ENCODE measurements at places on chromosomes 1 and 21.

DNA sequence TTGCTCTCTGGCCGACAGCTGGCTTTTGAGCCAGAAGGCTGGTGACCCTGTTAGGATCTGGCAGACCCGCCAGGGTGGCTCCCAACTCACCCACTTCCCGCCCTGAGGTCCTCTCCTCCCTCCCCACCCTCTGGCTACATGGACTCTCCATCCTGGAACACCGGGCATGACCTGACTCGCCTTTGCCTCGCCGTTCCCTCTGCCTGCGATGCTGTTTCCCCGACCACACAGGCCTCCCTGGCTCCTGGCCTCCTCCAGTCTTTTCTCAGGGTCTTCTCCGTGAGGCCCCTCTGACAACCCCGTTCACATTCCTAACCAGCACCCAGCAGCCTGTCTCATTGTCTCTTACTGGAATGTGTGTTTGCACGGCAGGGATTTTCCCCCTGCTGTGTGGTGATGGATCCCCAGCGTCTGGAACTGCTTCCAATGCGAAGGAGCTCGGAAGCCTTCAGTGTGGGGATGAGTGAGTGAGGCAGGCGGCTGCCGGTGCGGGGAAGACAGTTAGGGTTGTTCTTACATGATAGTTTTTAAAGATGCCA lies 46.0 kb upstream of the POFUT2 start:
- DNase-seq: no peak

- DNase-seq: peak; percentile 23
Measured at GRCh38 chr1:227952374-227953021, 4.8 kb upstream of the WNT9A start.

DNA sequence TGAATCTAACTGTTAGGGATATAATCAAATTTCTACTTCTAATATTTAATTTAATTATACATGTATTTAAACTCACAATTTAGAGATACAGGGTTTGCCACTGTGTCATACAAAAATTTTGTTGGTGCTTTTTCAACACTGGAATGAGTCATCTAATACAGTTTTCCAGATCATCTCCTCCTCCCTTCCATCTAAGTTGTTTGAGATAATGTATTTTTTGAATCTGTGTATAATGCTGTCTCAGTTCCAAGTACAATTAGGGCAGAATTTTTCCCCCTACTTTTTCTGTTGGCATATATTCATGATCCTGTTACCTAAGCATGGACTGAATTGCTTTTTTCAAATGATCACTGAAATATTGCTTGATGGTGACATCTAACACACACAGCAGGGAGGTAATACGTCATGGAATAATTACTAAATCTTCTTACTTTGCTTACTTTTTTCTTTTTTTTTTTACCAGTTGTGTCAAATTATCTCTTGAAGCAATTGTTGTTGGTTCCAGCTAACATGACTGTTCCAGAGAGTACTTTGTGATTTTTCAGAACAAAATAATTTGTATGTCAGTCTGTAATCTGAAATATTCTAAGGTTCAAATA lies 146.0 kb downstream of the MAGI3 start:
- DNase-seq: no peak

- DNase-seq: no peak
Measured at GRCh38 chr1:42013881-42014470, 95.3 kb upstream of the HIVEP3 start.

DNA sequence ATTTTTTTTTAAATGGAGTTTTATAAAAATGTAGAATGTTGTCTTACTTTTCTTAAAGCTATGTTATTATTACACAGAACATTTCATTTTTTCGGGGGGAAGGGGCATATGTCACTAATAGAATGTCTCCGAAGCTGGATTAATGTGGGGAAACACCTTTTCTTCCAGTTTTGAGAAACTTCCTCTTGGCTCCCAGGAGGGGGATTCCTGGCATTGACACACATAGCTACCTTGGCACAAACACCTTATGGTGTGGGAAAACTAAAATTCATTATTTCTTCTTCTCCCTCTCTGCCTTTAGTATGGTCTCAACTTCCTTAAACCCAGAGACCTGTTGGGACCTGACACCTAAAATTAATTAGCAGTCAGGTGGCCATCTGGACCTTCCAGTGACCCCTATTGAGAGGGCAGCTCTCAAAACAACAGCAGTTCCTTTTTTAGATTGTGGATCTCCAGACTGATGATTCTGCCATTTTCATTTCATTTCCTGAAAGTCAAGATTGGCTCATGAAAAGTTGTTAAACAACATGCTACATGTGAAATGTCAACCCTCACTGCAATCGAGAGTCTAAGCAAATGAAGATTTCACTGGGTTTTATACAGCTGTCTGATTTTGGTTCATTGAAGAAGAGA lies 70.1 kb upstream of the EDEM3 start:
- DNase-seq: no peak

DNA sequence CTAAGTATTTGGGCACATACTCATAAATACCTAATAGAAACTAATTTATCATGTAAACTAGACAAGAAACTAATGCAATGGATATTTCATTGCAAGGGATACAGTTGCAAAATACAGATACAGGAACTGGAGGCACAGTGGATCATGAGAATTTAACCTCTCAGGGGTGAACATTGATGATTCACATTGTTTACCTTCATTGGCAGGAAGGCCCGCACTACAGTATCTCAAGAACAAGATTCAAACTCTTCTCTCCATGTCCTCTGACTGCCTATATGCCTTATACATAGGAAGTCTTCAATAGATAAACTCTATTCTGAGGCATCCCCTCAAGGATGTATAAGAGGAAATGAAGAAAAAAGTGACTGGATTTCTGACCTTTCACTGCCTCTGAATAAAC lies 18.4 kb upstream of the PTBP2 start:
- no peak for DNase-seq

DNA sequence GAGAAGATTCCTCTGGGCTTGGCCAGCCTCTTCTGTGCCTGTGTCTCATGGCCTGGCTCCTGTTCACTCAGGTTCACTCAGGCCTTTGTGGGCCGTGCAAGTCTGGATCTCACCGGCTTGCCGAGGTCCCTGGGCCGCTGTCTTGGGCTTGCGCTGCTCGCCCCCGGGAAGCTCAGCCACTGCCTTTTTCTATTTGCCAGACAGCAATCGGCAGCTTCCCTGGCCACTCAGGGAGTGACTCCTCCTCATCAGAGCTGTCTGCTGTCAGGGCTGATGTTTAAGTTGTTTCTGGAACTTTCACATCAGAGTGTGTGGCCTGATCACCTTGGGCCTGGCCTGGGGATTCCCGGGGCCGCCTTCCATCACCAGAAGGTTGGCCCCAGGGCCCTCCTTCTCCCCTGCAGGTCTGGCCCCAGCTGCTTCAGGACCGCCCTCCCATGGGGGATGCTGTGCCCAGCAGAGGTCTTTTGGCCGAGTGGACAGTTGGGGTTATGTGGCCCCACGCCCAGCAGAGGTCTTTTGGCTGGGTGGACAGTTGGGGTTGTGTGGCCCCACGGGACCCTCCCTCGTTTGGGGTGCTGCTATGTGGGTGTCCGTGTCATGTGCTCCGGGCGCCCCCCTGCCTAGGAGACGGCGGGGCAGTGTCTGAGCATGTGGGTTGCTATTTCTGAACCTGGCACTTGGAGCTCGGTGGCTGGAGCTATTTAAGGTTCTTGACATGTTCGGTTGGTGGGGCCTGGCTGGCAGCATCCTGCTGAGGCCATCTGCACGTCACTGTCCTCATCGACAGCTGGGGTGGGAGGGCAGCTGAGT lies 12.5 kb downstream of the SLX9 start:
- DNase-seq: no peak

GRCh38 chr1:96370757-96371156 lies 350.8 kb upstream of the PTBP2 start:
- DNase-seq: no peak

- no peak for DNase-seq
Measured at GRCh38 chr1:237267743-237268142, 225.8 kb downstream of the RYR2 start.

DNA sequence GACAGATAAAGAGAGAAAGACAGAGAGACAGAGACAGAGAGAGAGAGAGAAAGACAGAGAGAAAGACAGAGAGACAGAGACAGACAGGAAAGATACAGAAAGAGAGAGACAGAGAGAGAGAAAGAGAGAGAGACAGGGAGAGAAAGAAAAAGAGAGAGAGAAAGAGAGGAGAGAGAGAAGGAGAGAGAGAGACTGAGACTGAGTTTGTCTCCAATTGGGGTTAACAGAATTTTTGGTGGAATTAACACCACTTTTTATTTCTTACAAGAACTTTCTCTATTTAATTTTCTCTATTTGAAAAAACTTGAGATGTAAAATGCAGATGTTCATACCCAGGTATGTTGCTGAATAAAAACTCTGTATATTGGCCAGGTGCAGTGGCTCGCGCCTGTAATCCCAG lies 56.6 kb downstream of the FMN2 start:
- no peak for DNase-seq

DNA sequence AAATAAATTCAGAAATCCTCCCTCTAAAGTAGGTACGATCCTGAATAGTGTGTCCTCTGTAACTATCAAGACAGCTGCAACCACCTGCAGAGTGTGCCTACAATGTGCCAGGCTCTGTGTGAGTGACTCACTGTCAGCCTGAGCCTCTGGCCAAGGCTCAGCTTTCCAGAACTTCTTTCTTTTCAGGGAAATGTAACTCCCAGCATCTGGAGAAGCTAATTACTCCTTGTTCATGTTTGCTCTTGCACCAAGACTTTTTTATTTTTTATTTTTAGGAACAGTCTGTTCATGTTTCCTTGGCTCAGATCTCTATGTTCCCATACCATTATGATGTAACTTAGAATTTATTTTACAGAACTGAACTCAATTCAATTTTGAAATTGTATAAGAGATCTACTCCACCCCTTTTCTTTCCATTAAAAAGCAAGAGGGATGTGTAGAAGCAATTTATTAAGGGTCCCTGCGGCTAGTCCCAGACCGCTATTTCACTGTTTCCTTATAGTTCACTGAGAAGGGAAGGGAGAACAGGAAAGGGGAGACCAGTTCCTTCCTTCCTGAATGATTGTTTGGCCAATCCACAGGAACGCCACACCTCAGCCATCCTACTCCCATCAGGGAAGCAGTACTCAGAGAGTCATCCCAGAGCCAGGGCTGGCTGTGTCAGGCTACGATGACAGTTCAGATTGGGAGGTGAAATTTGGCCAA lies 112.4 kb upstream of the ZNF648 start:
- DNase-seq: no peak
